ENCODE measurements at places on chromosomes 3 and 15.
A peak's percentile ranks its signal among the peaks of the same experiment; 100 is the strongest.

DNA sequence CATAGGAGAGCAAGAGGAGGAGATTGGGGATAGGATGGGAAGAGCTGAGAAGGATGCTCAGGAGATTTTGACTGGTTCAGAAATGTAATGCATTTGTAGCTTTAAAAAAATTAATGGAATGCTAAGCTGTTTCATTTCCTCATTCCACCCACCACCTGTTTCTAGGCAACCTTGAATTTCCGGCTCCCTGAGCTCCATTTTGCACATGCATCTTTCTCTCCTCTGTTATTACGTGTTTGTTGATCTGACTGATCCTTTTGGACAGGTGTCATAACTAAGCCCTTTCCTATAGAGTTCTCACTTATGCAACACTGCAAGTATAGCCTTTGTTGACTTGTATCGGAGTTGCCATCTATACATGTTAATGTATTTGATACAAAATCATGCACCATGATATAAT, 4.3 kb downstream of the TMPRSS7 start:
- DNase-seq, result no peak

GRCh38 chr3:188051801-188052168, 102.2 kb upstream of the LPP start:
- no peak for DNase-seq

DNA sequence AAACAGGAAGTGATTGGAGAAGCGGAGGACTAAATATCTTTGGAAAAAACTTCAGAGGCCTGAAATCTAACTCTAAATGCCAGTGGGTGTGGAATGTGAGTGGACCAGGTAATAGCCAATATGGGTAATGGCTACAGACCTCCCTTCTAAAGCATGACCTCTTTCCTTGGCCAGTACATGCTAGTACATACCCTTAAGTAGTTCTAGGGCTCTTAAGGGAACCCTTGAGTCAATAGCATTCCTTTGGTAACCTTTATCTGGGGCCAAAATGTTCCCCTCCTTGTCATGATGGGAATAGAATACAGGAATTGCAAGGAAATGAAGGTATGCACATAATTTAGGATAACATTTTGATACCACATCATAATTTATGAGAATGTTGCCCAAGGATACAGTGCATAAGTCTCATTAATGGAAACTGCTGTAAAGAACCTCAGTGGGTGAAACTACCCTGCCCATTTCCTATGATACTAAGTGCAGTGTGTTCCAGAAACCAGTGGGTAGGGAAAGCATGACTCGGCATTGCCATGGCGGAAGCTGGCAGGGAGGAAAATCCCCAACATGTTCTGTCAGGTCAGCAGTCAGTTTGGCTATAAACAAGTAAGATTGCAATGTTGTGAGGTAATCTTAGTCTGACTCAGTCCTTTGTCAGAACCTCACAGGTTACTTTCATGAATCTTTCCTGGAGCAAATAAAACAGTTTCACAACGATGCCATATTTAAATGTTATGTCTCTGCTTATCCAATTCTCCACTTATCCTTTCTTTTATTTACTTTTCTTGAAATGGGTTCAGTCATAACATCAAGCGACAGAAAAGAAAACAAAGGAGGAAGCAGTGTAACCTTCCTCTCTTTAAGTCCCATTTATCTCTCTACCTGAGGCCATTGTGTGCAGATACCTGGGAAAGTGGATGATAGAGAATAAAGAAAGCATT, 23.5 kb upstream of the RAP2B start:
- peak; percentile 86 for DNase-seq

DNA sequence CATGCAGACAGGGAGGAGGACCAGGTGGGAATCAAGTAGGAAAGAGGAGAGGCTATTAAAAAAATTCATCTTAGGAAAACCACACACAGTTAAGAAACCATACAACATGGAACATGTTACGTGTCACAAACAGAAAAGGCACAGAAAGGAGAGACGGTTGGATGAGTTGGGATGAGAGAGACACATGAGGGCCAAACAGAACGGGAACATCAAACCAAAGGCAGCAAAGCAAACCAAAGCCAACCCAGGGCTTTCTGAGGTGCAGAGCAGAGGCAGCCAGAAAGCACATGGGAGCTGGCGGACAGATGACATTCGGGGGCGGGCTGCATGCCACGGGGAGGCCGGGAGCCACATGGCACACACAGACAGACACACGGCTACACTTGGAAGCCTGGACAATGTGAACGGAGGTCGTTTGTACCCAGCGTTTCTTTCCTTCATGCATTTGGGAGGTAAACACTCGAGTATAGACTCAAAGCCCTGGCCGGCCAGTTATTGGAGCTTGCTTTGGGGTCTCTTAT, 8.6 kb upstream of the SEC13 start:
- DNase-seq, result no peak

DNA sequence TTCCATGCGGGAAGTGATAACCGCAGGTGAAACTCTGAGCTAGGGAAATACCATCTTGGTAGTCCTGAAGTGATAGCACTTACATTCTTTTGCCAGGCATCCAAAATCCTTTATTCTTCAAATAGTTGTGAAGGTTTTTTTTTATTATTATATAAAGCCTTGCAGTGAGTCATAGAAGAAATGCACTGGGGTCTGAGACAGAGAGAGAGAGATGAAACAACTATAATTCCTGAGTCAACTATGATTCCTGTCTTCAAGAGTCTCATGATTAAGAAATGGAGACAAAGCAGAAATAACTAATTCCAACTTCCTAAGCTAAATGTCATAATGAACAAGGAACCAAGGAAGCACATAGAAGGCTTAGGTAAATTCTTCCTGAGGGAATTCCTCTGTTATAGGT, 495.6 kb downstream of the LPP start:
- DNase-seq, result peak; percentile 33

DNA sequence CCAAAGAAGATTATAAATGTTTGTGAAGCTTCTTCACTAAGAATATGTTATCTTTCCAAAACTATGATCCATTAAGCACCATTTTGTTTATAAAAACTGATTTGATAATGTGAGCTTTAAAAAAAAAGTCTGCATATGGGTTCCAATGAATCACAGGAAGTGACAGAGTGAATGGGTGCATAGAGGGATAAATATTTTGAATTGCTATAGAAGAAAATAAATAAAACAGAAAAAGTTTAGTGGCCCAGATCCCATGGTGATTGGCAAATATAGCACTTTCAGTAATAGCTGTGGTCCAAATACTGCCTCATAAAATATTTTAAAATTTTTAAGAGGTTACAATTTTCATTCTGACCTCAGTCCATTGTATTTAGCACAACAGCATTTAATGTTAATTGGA, 19.2 kb downstream of the CPA3 start:
- DNase-seq, result no peak

- DNase-seq, result peak; percentile 57
Observed at GRCh38 chr3:141485641-141486495, 959 bp upstream of the RASA2 start.

DNA sequence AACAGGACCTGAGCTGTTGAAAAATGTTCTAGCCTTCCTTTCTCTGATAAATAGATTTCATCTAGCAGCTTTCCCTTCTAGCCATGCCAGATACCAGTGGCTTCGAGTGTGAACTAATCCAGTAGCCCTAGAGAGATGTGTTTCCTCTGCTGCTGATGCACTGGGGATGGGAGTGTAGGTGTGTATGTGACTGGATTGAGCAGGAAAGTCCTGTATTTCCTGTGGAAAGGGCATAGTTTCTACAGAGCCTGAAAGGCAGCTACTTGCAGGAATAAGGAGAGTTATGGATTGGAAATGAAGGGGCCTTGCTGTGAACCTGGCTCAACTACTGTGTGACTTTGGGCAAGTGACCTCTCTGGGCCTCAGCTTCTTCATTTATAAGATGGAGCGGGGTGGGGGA, 8.6 kb downstream of the TIMP4 start:
- DNase-seq, result no peak

DNA sequence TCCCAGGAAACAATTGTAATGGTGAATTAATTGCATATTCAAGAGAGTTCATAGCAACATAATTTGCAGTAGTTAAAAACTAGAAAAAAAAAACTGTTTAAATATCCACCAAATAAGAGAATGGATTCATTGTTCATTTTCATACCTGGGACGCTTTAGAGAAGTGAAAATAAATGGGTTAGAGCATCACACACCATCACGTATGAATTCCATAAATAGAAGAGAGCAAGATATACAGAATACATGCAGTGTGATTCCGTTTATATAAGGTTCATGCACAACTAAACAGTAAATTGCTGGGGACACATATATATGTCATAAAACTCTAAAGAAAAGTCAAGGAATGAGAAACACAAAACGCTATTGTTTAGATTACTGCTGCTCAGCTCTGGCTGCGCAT, 577.0 kb upstream of the KCNMB2 start:
- no peak for DNase-seq

DNA sequence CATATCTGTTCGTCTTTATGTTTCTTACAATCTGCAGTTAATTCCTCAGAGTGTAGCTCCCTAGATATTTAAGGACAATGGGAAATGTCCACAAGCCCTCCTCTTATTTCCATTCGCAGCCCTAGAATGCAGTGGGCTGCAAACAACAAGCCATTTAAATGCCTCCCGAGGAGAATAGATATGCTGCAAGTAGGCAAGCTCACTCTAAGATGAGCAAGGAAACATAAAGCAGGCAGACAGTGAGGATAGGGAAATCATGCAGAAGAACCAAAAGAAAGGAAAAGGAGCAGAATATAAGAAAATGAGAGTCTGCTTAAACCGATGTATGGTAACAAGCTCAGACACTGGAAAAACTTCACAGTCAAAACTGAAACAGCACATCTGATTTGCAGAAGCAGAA, 561.9 kb downstream of the GBE1 start:
- no peak for DNase-seq

GRCh38 chr3:187210091-187210490, 12.8 kb downstream of the RTP1 start:
- no peak for DNase-seq

- DNase-seq, result no peak
Observed at GRCh38 chr15:78850941-78851755, 21.5 kb upstream of the MORF4L1 start.

GRCh38 chr3:73661265-73661664, 36.5 kb upstream of the PDZRN3 start:
- no peak for DNase-seq

Data from stromal cell of bone marrow (primary cell).